ENCODE measurements at places on chromosomes 16 and 17.
A peak's percentile ranks its signal among the peaks of the same experiment; 100 is the strongest.

DNA sequence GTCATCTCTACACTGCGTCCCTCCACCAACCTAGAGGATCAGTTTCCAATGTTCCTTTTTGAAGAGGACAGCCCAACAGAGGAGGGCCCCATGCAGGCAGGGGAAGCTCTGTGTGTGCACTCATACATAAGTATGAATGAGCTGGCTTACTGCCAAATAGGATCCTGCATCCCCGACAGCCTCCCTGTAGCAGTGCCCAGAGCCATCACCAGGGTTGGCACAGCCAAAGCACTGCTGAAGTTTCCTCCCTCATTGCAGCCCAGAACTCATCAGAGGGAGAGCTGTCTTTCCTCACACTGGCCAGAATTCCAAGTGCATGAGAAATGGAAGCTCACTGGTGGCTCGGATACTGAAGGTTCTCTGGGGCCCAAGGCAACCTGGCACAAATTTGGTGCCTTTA is 114.4 kb downstream of the ASIC2 start:
- DNase-seq: no peak

GRCh38 chr16:4315186-4316107 is at the start of gene GLIS2:
TSS of gene GLIS2 (plus strand) at chr16:4316067. CDS start at chr16:4332281, 16,214 bp downstream.
- DNase-seq: peak; percentile 75

- peak; percentile 42 for DNase-seq
Measured at GRCh38 chr17:16352667-16353316, 477 bp downstream of the CENPV start.

- DNase-seq: no peak
Measured at GRCh38 chr16:80231121-80231520, 309.7 kb upstream of the DYNLRB2 start.

DNA sequence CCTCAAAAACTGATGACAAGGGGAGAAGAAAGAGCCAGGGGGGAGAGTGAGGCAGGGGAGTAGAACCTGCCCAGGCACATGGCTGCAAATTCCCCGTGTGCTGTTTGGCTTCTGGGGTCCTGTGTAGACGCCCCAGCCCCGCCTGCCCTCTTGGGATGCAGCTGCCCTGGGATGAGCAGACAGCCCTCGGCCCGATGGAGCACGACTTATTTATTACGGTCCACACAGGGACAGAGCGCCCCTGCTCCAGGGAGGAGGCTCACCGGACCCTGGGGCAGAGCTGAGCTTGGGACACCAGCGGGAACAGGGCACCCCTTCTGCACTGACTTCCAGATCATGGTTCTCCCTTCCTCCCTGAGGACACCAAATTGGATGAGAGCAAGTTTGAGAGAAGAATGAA is 9.1 kb downstream of the LDHD start:
- DNase-seq: no peak

- no peak for DNase-seq
Measured at GRCh38 chr17:77832180-77832560, 126.3 kb upstream of the TNRC6C start.

GRCh38 chr17:42804918-42805367 is 6.3 kb downstream of the CNTD1 start:
- DNase-seq: no peak

- no peak for DNase-seq
Measured at GRCh38 chr17:362721-363120, 10.1 kb upstream of the RPH3AL start.

DNA sequence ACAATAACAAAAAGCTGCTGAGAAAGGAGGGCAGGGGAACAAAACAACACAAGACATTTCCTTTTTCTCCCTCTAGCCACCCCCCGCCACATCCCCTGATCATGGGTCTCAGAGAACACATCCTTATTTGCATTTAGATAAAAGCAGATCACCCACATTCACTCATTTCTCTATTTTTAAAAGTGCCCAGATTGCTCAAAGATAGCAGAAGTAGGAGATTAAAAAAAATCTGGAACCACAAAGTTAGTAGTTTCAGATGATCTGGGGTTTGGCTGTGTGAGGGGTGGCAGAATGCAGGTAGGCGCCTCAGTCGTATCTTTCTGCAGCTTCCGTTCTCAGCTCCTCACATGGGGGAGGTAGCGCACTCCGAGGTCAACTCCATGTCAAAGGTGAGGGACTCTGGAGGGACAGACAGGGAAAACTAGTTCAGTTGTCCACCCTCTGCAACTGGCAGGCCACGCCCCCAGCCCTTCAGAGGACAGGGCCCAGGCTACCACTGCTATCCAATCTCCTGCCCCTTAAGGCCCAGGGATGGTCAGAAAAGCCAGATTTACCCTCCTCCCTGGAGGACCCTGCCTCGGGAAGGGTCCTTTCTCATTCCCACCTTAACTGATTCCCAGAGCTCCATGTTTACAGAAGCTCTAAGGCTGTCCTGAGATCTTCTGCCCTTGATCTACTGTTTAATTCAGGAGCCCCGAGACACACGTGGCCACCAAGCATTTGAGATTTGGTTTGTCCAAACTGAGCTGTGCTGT is 27.3 kb downstream of the STAT5A start:
- DNase-seq: no peak

GRCh38 chr17:27622986-27623385 is 8.0 kb upstream of the LGALS9 start:
- peak; percentile 73 for DNase-seq

GRCh38 chr16:26005336-26005735 is 313.6 kb downstream of the HS3ST4 start:
- no peak for DNase-seq

DNA sequence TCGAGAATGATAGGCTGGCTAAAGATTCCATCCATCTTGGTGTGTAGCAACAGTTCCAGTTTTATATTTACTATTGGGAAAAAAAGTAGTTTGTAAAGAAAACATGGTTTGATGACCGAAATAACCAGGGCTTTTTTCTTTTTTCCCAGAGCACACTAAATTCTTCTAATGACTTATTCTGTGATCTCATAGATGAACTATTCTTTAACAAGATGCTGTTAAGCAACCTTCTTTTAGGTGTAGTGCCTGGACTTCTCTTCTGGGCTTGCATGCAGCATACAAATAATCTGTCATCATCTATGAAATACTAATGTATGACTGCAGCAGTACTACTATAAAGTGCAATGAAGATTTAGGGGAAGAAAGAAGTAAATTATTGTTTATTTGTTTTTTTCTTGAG is 11.0 kb upstream of the CAPNS2 start:
- DNase-seq: no peak

DNA sequence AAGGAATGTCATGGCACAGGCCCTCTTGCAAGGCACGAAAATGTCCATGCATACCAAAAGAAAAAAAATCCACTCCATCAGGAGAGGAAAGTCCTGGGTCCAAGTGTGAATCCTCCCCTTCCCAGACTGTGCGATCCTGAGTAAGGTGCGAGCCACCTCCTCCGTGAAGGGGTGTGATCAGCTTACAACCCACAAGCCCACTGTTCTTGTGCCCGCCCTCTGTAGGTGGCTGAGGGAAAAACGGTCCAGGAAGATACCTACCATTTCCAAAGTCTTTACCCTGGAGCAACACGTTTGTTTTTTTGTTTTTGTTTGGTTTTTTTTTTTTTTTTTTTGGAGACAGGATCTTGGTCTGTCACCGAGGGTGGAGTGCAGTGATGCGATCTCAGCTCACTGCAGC is 116.5 kb downstream of the ZNF423 start:
- no peak for DNase-seq

DNA sequence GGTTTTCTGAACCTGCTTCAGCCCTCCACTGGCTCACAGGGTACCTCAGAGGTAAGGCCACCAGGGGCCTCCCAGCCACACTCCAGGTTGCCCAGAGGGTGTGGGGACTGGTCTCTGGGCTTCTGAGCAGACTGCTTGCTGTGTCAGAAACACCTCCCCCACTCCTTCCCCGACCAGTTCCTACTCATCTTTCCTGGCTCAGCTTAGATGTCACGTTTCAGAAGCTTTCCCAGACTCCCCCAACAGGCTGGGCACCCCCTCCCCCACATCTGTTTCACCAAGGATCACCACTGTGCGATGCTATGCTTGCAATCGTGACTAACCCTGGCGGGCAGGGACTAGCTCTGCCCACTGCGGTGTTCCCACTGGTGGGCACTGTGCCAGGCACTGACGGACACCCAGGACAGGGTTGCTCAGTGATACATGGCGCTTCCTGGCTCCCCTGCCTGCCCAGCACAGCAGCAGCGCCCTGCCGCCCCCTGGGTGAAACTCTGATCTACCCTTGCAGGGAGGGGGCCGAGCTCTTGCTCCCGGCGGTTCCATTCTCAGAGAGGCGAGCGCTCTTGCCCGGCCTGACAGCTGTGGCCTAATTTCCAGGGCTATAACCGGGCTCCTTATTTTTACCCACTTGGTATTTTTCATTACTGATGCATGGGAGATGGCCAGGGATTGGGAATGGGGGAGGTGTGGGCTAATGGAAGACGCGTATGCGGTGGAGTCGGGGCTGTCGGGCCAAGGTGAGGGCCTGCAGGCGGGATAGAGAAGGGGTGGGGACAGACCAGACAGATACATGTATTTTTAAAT is 29.4 kb upstream of the MTSS2 start:
- peak; percentile 97 for DNase-seq
